MV-4-11 (cell line): ENCODE measurements at places on chromosomes 1 and 21.

DNA sequence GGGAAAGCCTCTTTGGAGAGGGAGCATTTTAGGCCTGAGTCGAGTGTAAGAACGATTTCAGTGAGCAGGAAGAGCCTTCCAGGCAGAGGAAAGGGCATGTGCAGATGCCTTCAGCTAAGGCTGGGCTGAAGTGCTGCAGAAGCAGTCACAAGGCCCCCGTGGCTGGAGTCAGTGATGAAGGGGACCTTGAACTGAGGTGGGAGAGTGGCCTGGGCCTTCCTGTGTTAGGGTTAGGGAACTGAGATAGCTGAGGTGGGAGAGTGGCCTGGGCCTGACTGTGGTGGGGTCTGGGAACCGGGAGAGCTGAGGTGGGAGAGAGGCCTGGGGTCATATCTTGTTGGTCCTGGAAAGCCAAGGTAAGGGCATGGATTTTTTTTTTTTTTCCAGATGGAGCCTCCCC lies 50.9 kb upstream of the ETV3 start:
- no peak for DNase-seq

- DNase-seq = peak; percentile 66
Observed at GRCh38 chr1:167629681-167630567, at the start of gene RCSD1. RCSD1 (plus strand) TSS chr1:167630232; CDS start chr1:167630424, 192 bp downstream.

GRCh38 chr1:218297867-218298266 lies 12.8 kb downstream of the RRP15 start:
- DNase-seq = no peak

DNA sequence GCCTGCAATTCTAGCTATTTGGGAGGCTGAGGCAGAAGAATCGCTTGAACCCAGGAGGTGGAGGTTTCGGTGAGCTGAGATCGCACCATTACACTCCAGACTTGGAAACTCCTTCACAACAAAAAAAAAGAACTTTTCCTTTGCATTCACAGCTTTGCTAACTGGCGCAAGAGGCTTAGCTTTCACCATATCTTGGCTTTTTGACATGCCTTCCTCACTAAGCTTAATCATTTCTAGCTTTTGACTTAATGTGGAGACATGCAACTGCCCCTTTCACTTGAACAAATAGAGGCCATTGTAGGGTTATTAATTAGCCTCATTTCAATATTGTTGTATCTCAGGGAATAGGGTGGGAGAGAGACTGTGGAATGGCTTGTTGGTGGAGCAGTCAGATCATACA lies 8.7 kb downstream of the KPNA6 start:
- peak; percentile 8 for DNase-seq

DNA sequence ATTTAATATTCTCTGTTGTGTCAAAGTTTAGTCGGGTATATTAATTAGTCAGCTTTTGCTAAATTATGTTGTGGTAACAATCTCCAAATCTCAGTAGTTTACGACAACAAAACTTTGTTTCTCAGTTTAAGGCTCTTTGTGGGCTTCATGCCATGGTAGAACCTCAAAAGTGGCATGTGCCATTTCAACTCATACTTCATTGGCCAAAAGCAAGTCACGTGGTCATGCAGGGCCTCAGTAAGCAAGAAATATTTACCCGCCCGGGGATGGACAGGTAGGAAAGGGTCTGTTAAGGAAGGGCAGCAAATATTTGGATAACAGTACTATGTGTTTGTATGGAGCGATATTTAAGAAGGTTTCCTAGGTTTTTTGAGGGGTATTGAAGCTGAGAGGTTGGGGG lies 38.6 kb downstream of the ITSN1 start:
- no peak for DNase-seq

- no peak for DNase-seq
Observed at GRCh38 chr1:5752746-5753548, 239.3 kb downstream of the NPHP4 start.

- DNase-seq = peak; percentile 47
Observed at GRCh38 chr1:166489356-166489669, 322.5 kb upstream of the FAM78B start.

- DNase-seq = no peak
Observed at GRCh38 chr21:42586406-42586805, 67.0 kb upstream of the PDE9A start.

GRCh38 chr1:168312718-168313604 lies 32.3 kb downstream of the TBX19 start:
- DNase-seq = peak; percentile 14

GRCh38 chr21:16588433-16588860 lies 858.7 kb downstream of the USP25 start:
- DNase-seq = no peak

DNA sequence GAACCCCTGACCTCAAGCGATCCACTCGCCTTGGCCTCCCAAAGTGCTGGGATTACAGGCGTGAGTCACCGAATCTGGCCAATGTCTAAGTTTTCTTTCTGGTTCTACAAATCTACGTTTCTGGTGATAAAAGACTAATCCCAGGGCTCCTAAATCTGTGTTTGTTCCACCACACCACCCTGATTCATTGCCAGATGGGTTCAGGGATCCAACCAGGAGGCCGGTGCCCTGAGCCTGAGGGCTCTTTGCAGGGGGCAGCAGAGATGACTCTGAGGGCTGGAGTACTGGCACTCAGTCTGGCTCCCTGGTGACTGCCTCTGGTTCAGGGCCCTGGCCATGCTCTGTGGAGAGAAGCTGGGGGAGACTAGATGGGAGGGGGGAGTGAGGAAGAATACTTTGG lies 10.5 kb upstream of the OPRD1 start:
- DNase-seq = no peak

DNA sequence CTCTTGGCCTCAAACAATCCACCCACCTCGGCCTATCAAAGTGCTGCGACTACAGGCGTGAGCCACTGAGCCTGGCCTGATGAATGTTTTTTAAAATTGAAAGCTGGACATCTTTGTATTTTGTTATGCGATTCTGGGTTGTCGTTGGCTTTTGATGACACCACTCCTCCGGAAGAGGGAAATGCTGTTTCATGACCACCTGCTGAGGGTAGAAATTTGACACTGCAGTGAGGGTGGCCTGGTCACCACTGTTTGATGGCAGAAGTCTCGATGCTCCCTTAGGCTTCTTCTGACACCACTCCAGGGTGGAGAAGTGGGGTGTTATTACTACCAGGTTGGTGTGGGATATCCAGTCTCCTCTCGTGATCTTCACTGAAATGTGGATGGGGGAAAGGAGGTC lies 357.2 kb downstream of the RGS7 start:
- DNase-seq = no peak

DNA sequence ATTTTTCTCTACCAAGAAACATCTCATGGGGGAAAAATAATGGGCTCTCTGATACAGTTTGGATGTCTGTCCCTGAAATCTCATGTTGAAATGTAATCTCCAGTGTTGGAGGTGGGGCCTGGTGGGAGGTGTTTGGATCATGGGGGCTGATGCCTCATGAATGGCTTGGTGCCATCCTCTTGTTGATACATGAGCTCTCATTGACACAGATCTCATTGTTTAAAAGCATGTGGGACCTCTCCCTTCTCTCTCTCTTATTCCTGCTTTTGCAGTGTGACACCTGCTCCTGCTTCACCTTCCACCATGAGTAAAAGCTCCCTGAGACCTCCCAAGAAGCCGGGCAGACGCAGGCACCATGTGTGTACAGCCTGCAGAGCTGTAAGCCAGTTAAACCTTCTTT lies 332.5 kb upstream of the NRIP1 start:
- no peak for DNase-seq

GRCh38 chr21:33767236-33767635 lies 124.9 kb downstream of the ITSN1 start:
- DNase-seq = no peak

DNA sequence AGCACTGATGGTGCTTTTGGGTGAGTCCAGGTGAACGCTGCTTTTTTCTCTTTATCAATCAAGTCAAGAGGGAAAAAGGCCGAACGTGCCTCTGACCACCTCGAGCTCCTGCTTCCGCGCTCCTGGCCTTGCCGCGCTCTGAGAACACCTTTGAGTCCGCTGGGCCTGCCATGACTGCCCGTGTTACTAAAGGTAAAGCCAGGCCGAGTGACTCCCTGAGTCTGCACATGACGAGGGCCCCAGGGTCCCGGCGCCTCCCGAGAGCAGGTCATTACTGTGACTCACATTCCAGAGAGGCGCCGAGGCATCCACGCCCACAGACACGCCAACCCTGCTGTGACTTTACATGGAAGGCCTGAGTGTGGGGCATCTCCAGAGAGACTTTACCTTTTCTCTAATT lies 11.1 kb downstream of the POFUT2 start:
- DNase-seq = no peak

DNA sequence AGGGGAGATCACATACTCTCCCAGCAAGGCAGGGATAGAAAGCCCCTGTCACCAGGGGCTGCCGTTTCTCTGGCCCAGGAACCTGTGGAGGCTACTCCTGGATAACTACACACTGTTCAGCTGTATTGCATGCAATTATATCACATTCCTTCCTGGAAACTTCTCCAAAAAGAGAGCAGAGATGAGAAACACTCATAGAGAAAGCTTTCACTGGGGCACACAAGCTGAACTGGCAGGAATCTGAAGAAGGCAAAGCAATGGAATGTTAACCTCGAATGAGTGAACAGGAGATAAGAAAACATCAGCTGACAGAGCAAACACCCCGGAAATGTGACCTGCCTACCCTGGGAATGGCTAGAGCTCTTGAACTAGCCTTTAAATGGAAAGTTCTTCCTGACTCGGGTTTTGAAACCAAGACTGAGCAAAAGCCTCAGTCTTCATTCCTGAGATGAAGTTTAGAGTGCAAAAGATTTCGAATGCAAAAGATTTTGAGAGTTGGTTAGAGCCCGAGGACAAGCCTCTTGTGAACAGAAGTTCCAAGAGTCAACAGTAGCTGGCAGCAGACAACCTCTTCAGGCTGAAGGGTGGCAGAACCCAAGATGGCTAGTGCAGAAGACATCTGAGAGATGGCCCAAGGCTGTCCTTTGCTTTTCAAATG lies 32.3 kb downstream of the CCN1 start:
- no peak for DNase-seq

GRCh38 chr1:18608534-18608933 lies 22.1 kb upstream of the PAX7 start:
- no peak for DNase-seq

- no peak for DNase-seq
Observed at GRCh38 chr1:208047975-208048374, 137.1 kb upstream of the CD34 start.

GRCh38 chr1:44227211-44227610 lies 13.9 kb downstream of the DMAP1 start:
- DNase-seq = no peak

GRCh38 chr1:30809514-30810263 lies 52.1 kb upstream of the LAPTM5 start:
- DNase-seq = no peak

GRCh38 chr21:36613059-36613458 lies 85.9 kb upstream of the SIM2 start:
- DNase-seq = no peak

DNA sequence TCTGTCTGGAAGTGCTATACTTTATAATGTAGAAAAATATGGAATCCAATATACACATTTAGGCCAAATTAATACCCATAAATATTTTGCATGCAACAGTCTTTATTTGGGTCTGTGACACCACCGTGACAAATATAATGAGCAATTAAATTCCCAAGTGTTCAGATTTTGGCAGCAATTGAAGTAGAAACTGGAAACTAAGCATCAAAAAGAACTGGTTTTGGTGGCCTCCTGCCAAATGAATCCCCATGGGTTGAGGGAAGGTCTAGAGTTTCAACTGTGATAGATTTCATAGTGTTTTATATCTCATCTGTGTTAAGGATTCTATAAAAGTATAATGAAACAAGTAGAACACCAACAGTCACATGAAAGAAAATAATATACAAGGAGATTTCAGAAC lies 88.4 kb downstream of the DPYD start:
- no peak for DNase-seq

DNA sequence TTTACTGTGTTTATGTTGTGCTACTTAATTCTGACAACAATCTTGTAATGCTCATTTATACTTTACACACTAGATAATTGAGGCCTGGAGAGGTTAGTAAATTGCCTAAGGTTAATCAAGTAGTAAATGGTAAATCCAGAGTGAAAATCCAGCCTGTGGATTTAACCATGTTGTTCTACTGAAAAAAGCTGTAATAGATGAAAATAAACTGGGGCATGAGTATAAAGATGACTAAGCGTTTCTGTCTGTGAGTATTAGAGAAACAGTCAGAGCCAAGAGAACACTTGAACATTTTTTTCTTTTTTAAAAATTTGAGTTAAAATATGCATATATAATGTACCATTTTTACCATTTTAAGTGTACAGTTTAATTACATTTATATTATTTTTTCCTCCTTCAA lies 47.9 kb upstream of the LEPR start:
- DNase-seq = no peak

DNA sequence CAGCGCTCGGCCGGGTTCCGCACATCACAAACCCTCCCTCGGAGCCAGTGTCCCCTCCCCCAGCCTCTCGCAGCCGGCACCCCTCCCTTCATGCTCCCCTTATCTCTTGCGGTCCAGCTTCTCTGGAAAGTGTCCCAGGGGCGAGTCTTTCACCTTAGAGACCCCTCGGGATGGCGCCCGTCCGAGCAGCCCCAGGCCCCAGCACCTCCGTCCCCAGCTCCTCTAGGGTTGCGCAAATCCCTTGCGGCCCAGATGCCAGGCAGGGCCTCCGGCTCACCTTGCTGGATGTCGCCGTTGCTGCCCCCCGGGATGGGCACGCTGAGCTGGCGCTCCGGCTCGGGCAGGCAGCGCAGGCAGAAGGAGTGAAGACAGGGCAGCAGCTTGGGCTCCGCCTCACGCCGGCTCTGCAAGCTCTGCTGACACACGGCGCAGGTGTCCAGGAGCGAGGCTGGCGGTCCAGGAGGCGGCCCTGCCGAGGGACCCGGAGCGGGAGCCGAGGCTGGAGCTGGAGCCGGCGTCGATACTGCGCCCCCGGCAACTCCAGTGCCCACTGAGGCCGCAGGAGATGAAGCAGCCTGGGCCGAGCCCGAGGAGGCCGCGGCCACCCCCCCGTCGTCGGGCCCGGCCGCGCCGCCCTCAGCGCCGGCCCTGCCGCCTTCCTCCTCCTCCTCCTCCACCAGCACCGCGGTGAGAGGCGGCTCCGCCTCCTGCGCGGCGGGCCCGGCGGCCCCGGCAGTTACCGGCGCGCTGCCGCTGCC lies 550 bp downstream of the TRIM33 start:
- DNase-seq = peak; percentile 58

GRCh38 chr1:234262754-234263105 lies 110.5 kb upstream of the COA6 start:
- no peak for DNase-seq

GRCh38 chr1:41742219-41742618 lies 176.5 kb downstream of the HIVEP3 start:
- DNase-seq = no peak

- DNase-seq = no peak
Observed at GRCh38 chr1:115746021-115746690, 22.4 kb downstream of the CASQ2 start.
